Cerebellar nuclear complex (tissue), 1 donor: ENCODE measurements at places on chromosomes 4 and X.

GRCh38 chr4:25117274-25117673 lies 43.0 kb downstream of the SEPSECS start:
- no peak for DNase-seq

DNA sequence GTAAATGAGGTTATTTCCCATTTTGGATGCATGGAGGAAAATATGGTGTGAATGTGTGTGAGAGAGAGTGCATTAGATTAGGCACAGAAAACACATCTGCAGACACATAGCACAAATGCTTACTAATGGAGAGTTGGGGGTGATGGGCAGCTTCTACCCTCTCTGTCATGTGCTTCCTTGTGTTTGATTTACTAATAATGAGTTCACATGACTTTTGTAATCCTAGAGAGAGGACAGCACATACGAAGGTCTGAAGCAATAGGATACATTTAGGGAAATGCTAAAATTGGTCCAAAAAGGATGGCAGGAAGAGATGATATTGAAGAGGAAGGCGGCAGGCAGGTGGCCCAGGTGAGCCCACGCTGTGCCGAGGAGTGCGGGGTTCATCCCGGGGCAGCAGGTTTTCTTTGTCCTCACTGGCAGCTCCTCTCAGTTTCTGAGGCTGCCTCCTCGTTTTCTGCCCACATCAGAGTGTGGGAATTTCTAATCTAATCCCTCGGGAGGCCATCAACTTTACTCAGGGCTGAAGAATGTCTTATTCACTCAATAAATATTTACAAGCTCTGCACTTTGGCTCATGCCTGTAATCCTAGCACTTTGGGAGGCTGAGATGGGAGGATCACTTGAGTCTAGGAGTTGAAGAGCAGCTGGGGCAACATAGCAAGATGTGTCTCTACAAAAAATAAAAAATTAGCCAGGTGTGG lies 15.9 kb upstream of the MAP9 start:
- no peak for DNase-seq

GRCh38 chrX:93422693-93423092 lies 250.7 kb downstream of the NAP1L3 start:
- no peak for DNase-seq

DNA sequence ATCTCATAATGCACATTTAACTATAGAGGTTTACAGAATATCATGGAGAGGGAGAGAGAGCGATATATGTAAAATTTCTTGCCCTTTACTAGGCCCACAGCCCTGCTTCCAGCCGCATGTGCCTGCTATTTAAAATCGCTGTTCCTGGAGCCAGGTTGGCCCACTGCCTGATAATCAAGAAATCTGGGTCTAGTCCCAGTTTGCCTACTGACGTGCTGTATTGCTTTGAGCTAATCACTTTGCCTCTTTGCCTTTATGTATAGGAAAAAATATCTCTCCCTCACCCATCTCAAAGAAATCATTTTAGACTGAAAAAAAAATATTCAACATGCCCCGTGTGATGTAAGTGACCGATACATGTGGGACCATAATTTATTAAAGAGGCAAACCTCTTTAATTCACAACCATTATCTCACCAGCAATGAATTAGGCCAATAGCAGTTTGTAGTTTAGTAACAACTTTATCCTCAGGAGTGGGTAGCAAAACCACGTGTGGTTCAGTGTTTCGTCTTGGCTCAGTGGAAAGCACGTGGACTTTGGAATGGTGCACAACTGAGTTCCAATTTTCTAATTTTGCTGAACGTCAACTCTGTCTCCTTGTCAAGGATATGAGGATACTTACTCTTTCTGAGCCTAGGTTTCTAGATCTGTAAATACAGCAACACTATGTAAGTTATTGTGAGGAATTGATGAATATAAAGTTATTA lies 62.6 kb downstream of the GRXCR1 start:
- DNase-seq: peak; percentile 81

- no peak for DNase-seq
Measured at GRCh38 chr4:149045731-149046130, 603.5 kb upstream of the NR3C2 start.

- DNase-seq: no peak
Measured at GRCh38 chrX:15579778-15580747, 20.7 kb downstream of the ACE2 start.

GRCh38 chr4:184384810-184385557 lies 89.4 kb downstream of the IRF2 start:
- DNase-seq: no peak

- DNase-seq: no peak
Measured at GRCh38 chrX:70172221-70172620, 5.1 kb upstream of the DGAT2L6 start.

GRCh38 chr4:35963383-35963782 lies 280.9 kb downstream of the ARAP2 start:
- no peak for DNase-seq

GRCh38 chr4:168758351-168758876 lies 251.6 kb downstream of the CBR4 start:
- DNase-seq: no peak

DNA sequence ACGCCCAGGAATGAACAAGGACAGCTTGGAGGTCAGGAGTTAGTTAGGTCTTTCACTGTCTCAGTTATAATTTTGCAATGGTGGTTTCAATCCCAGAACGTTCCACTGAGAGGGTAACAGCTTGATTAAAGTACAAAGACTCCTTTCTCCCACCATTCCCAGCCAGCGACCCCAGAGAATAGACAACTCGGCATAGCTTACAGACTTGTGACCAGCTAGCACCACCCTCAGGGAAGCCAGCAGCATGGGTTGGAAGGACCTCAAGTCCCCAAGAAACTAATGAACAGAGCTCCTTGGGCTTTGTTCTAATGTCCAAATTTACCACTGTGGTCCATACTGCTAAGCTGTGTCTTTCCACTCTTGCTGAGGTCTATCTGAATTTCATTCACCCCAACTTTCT lies 72.0 kb upstream of the MED14 start:
- no peak for DNase-seq

DNA sequence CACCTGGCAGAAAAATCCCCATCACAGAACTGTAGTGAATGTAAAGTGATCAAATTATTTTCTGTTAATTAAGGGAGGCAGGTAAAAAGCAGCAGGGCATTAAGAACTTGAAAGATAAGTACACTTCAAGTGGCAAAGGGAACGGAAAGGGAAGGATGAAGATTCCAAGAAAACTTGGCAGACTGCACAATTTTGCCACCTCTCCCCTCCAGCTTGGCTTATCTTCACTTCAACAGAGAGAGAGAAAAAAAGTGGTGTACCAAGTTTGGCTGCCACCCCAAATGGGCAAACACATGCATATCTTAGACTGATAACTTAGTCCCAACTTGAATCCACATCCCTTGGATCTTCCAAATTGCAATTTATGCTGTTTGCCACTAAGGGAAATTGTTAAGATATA lies 598.1 kb upstream of the ACTRT1 start:
- no peak for DNase-seq

GRCh38 chr4:3683744-3684421 lies 82.3 kb upstream of the ADRA2C start:
- DNase-seq: no peak

- DNase-seq: no peak
Measured at GRCh38 chr4:99790796-99791617, 25.6 kb upstream of the DAPP1 start.

DNA sequence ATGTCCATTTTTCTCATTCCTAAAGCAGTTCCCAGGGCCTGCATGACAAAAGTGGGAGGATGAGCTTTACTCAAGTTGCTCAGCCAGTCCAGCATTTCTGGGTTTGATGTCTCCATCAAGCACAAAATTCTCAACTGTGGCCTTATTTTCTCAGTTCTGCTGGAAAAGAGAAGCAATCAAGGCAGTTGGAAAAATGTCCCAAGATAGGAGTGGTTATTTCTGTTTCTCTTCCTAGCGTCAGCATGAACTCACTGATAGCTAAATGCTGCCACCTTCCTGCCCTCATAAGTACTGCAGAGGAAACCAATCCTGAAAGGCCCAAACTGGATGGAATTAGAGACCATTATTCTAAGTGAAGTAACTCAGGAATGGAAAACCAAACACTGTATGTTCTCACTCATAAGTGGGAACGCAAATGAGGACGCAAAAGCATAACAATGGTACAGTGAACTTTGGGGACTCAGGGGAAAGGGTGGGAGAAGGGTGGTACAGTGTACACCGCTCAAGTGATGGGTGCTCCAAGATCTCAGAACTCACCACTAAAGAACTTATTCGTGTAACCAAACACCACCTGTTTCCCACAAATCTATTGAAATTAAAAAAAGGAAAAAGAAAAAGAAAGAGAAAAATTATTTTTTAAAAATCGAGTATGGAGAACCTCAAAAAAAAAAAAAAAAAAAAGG lies 29.6 kb downstream of the ADH7 start:
- no peak for DNase-seq

DNA sequence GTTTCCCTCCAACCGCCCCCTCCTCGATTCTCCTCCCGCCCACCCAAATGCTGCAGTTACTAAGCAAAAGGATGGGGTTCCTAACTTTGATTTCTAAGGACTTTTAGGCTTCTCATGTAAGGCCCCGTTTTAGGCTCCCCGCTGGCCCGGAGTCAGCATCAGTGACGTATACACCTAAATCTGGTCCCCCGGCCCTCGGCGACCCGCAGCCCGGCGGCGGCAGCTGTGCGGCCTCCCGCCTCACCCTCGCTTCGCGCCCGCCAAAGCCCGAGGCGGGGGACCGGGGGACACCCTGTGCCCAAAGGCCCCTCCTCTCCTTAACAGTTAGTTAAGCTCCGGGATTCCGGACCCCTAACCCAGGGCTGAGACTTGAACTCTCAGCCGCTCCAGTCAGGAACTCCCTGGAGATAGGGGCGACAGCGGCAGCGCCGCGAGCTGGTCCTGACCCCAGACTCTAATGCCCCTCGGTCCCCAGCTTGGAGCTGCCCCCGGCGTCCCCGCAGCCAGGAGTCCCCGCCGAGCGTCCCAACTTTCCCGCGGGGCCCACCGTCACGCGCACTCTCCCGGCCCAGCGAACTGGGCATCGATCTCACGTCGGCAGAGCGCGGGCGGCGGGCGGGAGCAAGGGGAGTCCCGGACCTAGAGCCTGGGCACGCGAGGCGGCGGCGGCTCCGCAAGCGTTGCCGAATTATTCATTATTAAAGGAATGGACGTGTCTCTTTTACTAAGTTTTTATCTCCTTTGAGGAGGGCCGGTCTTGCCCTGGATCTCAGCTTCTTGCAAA lies 1.5 kb upstream of the NR3C2 start:
- no peak for DNase-seq

GRCh38 chr4:122163767-122164166 lies 11.6 kb downstream of the BLTP1 start:
- DNase-seq: no peak

- DNase-seq: no peak
Measured at GRCh38 chrX:63475200-63475599, 124.1 kb upstream of the SPIN4 start.

DNA sequence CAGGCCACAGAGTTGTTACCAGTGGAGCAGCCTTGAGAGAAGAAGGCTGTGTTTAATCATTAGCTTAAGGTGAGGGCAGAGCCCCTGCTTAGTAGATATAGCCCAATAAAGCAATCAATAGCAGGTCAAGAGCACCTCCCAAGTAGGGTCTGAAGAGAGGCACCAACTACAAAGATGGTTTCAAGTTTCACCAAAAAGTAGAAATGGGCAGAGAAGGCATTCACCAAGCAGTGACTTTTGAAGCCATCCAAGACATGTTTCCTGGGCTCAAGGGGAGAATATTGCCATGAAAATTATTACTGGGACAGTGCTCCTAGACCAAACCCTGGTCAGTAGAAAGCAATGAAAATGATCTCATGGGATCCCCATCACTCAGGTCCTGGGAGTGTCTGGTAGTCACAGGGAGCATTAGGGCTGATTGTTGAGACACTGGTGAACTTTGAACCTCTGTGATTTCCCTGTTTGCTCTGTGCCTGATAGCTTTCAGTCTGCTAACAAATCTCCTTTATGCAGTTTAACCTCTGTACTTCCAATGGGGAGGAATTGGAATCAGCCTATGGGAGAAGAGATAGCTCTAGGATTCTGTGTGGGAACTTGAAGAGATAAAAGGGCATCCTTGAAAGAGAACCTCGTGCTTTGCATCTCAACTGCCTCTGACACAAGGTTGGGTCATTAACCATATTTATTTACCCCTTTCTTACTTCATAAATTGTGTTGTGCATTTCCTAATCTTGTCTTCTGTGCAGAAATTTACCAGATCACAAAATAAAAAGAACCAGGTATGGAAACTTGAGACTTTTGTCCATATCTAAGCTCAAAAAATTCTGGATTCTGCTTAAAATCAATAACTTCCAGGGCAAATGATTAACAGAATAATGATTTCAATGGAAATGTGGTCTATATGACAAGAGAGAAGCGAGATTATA lies 9.3 kb upstream of the OTC start:
- DNase-seq: no peak

GRCh38 chr4:84977396-84977795 lies 10.9 kb upstream of the WDFY3 start:
- DNase-seq: no peak

DNA sequence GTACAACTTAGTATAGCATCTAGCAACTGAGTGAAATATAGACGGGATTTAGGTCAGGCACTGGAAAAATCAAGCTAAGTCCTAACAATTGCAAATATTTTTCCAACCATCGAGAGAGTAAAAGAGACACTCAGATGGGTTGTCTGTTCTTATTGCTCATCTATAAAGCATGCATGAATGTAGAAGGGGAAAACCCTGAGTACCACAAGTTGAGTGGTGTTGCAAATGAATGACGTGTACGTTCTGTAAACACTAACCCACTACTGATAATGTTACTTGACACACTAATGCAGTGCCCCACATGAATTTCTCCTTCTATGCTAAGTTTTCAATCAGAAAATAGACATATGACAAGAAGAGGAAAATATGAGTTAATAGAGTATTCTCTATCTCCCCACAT lies 211.2 kb downstream of the COX18 start:
- DNase-seq: no peak

GRCh38 chr4:150782311-150782710 lies 200.4 kb downstream of the MAB21L2 start:
- no peak for DNase-seq

DNA sequence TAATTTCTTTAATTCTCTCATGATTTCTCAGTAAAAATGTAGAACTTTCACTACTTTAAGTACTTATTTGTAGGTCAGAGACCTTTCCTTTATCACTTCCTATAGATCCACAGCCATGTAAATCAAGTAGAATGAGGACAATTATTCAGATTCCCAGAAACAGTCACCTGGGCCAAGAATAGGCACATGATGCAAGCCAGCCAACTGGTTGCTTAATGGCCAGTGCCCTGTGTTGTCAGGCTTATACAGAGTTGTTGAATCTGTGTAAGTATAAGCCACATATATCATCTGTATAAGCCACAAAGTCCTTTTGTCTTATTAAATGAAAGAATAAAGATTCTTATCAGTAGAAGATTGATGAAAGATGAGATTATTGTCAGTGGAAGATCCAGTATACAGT lies 5.2 kb downstream of the BANK1 start:
- DNase-seq: no peak

DNA sequence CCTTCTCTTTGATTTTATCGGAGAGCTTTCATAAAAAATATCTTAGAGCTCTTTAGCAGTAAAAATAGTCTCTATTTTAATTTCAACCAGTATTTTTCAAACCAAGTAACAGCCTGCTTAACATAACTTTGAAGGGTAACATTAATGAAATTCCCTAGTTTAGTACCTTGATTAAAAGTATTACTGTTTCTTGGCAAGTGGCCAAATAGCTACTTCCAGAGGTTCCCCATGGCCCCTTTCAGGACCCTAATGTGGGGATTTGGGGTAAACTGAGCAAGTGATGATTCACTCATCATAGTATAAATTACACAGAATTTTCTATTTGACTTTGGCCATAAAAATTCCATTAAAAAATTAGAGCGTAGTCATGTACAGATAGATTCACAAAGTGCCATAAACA lies 211.0 kb downstream of the CAMK2D start:
- no peak for DNase-seq
